CD4-positive, alpha-beta memory T cell (primary cell): ENCODE measurements at places on chromosomes 5 and 9.
A peak's percentile ranks its signal among the peaks of the same experiment; 100 is the strongest.

- DNase-seq = peak; percentile 18
Measured at GRCh38 chr5:101977729-101978345, 318.2 kb downstream of the SLCO4C1 start.

GRCh38 chr9:70406434-70406862 is 8.0 kb downstream of the KLF9 start:
- DNase-seq = no peak

GRCh38 chr5:142871363-142872193 is 101.4 kb downstream of the ARHGAP26 start:
- no peak for DNase-seq

DNA sequence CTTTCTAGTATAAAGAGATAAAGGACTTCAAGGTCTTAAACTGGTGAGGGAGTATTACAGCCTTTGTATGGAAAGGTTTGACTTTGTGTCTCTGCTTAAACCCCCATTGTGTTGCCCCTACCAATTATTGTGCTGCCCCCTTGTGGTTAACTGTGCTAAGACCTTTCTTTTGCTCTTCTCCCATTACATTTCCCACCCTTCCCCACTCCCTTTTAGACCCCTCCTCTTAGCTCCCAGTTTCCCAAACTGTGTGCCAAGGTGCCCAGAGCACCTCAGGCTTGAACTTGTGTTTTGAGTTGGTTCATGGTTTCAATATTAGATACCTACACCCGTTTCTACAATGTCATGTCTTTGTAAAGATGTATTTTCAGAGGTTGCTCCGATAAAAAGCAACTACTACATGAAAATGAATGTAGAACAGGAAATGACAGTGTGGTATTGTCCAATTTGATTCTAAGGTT is 2.9 kb downstream of the JAK2 start:
- DNase-seq = peak; percentile 61

DNA sequence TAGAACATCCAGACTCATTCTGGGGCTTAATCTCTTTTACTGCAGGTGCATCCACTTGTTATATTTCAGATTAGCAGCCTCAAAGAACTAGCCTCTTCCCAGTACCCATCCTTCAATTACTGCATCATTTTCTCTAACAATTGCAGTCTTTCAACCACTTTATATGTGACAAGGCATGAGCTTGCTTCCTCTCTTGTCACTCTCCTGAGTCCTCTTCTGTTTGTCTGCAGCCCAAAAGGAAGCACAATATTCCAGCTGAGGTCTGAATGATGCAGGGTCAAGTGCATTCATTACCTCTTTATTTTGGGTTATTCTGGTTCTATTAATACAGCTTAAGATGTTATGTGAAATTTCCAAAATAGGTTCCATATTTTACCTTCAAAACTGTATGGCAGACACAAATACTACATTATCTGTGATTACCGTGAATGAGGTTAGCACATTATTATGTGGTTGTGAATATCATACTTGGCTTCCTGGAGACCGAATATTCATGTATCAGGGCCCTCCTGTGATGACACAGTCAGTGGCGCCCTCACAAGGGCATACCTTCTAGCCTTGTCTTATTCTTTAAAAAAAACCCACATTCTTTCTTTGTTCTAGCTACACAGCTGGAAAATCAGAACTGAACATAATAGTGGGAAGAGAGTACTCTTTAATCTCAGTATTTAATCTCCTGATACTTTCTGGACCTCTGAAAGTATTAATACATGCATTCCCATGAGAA is 323.8 kb downstream of the PDE4D start:
- DNase-seq = no peak

DNA sequence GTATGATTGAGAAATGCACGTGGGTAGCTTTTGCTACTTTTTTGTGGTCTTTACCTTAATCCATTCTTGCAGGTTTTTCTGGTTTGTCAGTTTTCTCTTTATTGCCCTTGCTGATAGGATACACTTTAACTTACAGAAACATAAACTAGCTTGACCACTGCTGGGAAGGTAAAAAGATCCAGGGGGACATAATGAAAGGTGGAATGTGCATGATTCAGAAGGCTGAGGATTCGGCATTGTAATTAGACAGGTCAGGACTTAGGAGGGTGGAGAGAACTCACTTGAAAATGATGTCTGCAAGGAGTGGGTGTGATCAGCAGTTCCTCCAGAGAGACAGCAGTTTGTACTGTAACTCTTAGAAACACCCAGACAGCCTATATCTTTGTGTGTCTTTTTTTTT is 19.8 kb upstream of the TXNDC8 start:
- no peak for DNase-seq

GRCh38 chr9:77769246-77769645 is 121.1 kb upstream of the GNA14 start:
- DNase-seq = no peak

- no peak for DNase-seq
Measured at GRCh38 chr9:77832639-77833038, 184.5 kb upstream of the GNA14 start.

DNA sequence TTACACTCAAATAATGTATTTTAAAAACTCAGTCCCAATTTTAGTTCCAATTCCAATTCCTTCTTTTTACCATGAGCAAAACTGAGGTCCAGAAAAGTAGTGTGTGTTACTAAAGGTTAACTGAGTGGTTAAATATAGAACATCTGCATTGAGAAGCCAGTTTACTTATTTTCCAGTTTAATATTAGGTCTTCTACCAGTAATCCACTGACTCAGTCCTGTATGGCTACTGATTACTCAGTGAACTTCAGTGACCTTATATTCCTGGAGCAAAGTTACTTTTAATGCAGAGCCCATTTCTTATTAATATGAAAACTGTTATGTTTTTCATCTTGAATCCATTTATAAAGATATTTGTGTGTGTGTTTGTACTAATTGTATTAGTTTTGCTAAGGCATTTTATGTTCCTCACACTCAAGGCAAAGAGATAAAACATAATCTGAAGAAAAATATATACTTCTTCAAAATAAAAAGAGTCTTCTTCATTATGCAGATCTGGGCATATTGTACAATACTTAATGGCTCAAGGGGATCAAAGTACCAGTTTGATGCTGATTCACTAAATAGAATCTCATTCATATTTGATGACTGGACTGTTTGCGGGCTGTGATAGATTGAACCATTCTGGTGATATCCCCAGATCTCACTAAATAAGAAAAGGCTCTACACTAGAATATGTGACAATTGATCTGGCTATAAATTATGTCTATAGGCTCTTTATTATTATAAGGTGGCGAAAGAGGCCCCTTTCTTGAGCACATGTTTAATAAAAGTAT is 60.8 kb downstream of the DMXL1 start:
- no peak for DNase-seq

DNA sequence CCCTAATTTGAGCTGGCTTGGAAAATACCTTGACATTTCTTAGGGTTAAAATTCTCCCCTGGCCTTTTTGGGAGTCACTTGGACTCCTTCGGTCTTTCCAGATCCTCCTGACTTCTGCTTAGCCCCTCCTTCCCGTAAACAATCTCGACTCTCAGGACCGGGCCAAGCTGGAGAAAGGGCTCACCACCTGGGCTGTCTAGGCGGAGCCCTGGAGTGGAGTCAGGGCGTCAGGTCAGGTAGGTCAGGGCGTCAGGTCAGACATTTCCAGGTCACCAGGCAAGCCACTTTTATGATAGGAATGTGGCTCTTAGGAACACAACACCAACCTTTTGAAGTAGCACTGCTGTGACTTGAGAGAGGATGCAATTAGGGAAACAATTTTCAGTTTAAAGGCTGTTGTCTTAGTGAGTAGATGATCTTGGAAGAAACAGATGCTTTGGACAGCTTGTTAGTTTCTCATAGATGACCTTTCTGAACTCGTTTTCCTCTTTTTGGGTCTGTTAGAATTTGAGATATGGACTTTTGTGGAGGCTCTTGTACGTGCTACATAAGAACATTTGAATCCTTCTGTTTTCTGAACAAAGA is 12.8 kb downstream of the OSTF1 start:
- no peak for DNase-seq

DNA sequence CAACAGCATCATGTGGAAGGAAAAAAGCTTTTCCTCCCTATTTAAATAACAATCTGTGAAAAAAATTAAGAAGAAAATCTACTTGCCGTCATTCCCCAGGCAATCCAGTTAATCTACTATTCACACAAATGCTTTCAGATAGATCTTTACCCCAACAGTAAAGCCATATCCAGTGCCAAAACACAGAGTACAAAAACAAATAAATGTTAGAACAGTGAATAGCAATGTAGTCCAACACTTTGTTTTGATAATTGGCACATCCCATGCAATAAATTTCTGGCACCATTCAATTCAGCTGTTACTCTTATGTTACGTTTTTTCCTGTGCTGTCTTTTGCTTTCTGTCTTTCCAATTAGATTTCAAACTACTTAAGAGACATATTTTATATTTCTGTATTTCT is 2245.5 kb upstream of the WWC1 start:
- DNase-seq = no peak

DNA sequence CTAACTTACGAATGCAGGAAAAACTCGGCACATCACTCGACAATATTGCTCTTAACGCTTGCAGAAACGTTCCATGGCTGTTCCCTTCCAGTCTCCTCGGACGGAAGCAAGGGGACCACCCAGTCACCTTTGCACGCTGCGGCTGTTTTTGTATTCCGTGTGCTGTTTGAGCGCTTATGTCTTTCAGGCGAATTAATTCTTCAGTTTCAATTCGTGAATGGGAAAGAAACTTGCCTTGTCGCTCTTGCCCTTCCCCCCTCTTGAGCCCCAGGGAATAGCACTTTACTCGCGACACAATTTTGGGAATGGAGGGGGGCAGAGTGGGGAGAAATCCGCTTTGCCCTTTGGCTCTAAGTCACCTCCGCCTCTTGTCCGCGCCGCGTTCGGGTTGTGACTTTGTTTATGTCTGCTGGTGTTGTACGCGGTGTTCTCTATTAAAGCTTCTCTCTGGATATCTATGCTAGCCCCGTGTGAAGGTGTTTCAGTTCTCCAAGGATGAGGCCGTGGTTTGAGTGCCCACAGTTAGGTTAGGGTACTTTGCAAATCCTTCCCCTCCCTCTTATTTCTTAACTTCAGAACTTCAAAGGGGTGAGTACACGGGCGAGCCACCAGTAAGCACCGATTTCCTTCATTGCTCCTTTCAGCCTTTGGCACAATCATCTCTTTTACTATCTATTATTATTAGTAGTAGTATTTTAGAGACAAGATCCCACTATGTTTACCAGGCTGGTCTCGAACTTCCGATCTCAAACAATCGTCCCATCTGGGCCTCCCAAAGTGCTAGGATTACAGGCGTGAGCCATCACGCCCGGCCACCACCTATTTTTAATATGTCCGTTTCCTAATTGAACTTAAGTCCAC is 2.7 kb downstream of the FOXB2 start:
- DNase-seq = no peak

GRCh38 chr9:33210006-33210715 is 29.8 kb upstream of the SPINK4 start:
- no peak for DNase-seq

DNA sequence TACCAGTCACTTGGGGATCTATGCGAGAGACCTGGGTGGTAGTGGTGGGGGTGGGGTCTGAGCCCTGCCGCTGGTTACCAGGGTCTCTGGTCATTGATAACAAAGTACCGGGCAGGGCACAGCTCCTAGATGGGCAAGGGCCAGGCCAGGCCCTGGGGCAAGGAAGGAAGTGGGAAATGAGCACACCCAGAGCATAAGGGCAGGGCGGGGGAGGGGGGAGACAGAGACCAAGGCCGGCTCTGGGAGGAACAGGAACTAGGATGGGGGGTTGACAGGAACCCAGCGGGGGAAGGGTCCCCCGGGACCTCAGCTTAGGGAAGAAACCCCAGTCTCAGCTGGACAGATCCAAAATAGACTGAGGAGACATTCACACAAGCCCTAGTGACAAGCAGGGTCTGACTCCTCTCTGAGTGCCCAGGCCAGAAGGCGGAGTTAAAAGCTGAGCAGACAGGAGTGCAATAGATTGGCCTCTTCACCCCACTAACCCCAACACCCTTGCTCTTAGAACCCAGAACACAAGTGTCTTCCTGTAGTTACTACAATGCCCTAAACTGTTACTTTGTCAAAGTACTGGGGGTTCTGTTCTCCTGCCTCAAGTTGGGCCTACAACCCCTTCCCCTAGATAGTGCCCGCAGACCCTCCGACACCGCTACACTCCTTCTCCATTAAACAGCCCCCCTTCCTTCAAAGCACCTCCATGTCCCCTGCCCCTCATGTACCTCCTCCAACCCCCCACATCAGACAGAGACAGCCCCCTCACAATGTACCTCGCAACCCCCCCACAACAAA is 628 bp downstream of the ATOSB start:
- peak; percentile 35 for DNase-seq

- DNase-seq = no peak
Measured at GRCh38 chr9:77125665-77126064, 51.7 kb upstream of the VPS13A start.

GRCh38 chr5:82827651-82828050 is 249.5 kb downstream of the TMEM167A start:
- no peak for DNase-seq

DNA sequence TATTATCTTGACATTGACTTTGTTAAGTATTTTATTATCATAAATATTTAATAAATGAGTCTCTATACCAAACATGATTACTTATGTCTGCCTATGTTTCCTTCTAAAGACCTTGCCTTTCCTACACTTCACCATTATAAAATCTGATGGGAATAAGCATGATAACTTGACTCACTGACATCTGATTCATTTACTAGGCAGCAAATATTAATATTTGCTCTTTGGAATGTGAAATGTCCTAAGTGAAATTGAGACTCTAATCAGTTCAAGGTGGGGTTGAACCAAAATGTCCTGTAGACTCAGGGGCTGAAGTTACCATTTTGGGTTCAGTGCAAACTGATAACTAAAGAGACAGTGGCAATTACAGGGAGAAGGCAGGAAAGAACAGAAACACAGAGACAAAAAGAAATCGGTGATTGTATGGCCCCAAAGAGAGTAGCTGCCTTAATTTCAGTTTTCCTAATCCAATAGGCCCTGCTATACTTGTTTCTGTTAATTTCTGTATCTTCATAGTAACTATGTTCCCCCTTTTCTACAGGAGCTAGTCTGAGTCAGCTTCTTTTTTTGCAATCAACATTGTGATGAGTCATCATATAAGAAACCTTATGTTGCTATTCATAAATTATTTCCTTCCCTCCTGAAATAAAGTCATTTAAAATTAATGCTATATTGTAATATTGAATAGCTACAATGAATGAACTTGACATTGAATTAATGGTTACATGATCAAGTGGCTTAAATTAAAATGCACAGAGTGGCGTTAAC is 296.8 kb downstream of the PDE4D start:
- no peak for DNase-seq

DNA sequence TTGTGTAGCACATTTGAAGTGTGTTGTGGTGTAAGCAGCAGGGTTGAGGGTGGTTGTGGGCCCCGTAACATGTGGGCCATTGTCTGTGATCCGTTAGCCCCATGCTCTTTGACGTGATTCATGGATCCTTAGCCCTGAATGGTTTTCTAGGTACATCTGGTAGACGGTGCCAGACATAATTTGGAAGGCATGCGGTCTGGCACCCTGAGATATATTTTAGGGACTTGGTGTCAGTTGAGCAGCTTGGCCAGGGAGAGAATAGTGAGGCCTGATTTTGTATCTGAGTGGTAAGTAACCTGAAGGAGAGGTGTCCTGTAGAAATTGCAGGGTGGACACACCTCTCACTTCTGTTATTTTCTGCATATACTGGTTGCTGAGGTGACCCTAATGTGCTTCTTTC is 10.9 kb downstream of the SH3GL2 start:
- DNase-seq = no peak

GRCh38 chr5:57501414-57502201 is 19.0 kb upstream of the ACTBL2 start:
- no peak for DNase-seq

- DNase-seq = no peak
Measured at GRCh38 chr5:113029614-113030013, 53.0 kb downstream of the DCP2 start.
